Right ventricle myocardium superior (tissue), 1 donor: ENCODE measurements at places on chromosomes 6 and 20. TPM values are rescaled to one million over a fixed set of nuclear protein-coding genes. Genes with fewer than 3 reads are reported as not detected.

DNA sequence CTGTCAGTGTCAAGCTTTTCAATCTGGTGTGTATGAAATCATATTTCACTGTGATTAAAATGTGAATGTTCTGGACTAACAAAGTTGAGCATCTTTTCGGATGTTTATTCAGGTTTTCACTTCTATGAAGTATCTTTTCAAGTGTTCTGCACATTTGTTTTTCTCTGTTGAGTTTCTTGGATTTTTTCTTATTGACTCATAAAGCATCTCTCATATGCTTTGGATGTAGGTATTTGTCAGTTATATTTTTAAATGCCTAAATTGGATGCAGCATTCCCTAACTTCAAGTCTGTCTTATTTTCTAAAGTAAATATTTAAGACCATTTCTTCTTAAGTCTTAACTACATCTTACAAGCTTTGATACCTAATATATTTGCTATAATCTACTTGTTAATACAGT lies 398.0 kb downstream of the PLCB1 start:
- DNase-seq, result no peak

- DNase-seq, result no peak
Measured at GRCh38 chr6:151140767-151141166, 99.0 kb upstream of the AKAP12 start.

GRCh38 chr6:111743360-111743759 lies 129.9 kb downstream of the FYN start:
- DNase-seq, result no peak

DNA sequence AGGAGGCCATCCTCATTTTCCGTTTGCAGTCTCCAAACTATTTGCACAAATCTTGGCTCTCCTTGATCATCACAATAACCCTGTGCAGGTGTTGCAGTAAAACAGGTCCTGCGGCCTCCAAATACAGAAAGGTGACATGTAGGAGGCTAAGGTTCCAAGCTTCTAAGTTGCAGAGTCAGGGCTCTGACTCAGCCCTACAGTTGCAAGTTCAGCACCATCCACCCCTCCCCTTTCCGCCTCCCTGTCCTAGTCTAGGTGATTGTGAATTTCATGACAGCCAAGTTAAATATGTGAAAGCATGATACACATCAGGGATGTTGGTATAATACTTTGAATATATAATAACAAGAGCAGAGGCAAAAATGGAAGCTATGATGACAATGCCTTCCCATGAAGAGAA lies 317.3 kb upstream of the CDH4 start:
- DNase-seq, result no peak

DNA sequence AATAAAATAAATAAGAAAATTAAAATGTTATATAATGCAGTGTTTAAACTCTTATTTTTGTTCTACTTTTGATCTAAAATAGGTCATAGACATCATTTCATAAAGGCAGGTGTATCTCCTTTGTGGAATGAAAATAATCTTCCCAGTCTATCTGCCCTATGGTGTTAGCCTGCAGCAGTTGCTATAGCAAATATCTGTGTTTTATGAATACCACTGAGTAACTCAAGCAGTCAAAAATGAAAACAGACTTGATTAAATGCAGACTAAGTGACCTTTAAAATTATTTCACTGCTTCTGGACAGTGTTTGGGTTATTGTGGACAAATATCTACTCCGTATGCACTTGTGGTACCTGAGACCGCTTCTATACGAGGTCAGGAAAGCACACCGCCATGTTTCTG lies 11.8 kb downstream of the HTR1B start:
- DNase-seq, result no peak

The MAN1A1 gene
- total RNA-seq, result 17.2 TPM

GRCh38 chr6:156839591-156840001 lies 62.4 kb downstream of the ARID1B start:
- DNase-seq, result peak; percentile 42

The BNIP5 gene
- total RNA-seq, result not detected

The ATP5F1E gene
- 143 TPM for total RNA-seq

- DNase-seq, result no peak
Measured at GRCh38 chr20:56202493-56203077, 45.9 kb upstream of the MC3R start.

DNA sequence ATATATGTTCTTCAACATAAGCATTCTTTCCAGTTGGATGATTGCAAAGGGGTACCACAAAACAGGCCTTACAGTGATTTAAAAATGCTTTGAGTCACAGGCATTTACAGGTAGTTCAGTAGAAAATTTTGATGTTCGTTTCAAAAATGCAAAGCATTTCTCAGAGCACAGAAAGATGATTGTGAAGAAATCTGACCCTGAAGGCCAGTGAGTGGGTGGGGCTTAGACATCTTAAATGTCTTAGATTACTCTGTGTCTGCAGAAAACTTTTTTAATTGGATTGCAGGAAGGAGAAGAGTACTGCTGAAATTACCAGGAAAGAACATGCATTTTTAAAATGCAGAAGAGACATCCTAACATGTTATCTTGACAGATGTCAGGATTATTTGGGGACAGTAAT lies 268.3 kb downstream of the CDKAL1 start:
- no peak for DNase-seq

- no peak for DNase-seq
Measured at GRCh38 chr6:150129616-150130505, 13.0 kb upstream of the PPP1R14C start.

GRCh38 chr20:8043687-8044282 lies 24.2 kb upstream of the TMX4 start:
- no peak for DNase-seq

DNA sequence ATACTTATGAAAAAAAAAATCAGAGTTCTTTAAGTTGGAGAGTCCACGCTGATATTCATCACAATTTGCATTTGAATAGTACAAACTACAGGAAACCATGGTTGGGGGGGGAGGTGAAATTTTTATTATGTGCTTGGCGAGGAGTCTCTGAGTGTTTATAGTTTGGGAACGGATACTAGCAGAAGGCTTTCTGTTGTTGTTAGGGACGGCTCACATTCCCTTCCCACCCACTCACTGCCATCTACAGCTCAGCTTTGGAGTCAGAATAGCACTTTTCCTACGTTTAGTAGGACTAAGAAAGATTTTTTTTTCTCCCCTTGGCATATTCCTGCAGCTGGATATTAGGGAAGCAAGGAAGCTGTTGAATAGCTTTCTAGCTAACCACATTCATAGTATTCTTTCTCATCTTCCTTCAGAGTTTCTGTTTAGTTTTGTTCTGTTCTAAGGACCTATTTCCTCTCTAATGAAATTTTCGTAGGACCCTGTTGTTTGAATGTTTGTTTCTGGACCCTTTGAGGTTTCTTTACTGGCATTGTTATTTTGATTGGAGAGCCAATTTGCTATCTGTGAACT lies 235.1 kb upstream of the ZNF217 start:
- no peak for DNase-seq
